ENCODE measurements at places on chromosomes 11 and 22. TPM values are rescaled to one million over a fixed set of nuclear protein-coding genes. Genes with fewer than 3 reads are reported as not detected.

GRCh38 chr11:36193721-36194120, 95.5 kb downstream of the COMMD9 start:
- DNase-seq = no peak

GRCh38 chr11:115996125-115996807, 492.1 kb upstream of the CADM1 start:
- no peak for DNase-seq

Gene OVCH2
- total RNA-seq = 9.4 TPM

DNA sequence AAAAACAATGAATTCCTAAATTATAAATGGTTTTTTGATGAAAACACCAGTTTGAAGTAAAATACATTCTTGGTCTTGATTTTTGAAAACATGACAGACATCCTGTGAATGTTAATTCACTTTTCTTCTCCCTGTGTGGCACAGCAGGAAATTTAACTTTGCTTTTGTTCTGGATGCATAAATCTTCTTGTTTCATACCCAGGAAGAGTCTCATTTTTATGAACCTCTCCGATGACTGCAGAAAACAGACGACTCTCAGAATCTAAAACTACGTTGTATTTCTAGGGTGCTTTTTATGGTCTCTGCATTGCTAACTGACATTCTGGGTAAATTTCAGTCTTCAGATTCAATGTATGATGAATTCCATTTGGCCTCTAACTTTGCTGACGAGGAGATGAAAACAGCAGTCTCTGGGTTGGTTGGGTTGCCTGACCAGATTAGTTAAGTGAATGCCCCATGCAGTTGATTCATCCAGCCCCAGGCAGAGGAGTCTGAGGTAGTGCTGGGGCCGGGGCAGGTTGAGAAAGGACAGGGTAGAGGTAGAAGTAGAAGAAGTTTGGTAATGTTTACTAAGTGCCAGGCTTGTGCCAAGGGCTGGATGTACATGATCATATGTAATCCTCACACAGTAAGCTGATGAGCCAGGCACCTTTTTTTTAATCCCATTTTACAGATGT, 20.1 kb downstream of the TCP11L1 start:
- DNase-seq = no peak

DNA sequence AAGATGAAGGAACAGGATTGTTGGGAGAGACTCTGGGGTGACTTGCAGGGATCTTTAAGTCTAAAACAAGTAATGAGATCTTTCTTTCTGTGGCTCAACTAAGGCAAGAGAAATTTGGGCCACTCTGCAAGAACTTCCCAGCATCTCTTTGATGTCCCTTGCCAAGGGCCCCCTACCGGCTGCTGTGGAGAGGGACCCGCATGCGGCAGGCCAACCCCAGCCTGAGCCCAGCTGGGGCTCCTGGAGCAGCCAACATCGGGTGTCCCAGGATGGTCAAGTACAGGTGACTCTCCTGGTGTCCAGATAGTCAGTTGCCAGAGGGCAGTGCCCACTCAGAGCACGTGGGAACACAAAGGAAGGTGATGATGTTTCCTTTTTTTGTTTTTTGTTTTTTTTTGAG, 363.2 kb downstream of the TBC1D22A start:
- no peak for DNase-seq

- DNase-seq = no peak
These were observed 22.4 kb downstream of the SIK2 start for GRCh38 chr11:111624608-111625007.

Gene NAALAD2
- 4.8 TPM for total RNA-seq

DNA sequence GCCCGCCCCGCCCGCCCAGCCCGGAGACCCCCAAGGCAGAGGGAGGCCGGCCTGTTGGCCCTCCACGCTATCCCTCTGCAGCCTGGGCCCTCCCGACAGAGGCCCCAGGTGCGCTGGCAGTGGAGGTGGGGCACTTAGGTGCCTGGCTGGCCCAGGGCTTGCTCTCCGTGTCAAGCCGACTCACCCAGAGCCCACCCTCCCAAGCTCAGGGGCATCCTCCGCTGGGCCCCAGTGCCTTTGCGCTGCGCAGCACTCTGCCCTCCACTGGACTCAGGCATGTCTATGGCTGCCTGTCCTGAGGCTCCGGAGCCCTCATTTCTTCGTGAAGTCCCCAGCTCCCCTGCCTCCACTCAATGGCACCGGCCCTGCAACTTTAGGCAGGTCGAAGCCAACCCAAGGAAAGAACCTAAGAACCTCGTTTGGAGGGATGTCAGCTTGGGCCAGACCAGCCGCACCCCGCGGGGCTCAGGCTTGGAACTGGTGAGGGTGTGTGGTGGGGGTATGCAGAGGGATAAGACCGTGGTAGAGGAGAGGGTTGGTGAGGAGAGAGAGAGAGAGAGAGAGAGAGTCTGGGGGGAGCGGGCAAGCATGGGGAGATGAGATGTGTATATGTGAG, 6.1 kb downstream of the SMIM45 start:
- DNase-seq = no peak

- no peak for DNase-seq
These were observed 120.4 kb upstream of the GRIA4 start for GRCh38 chr11:105489446-105489845.

Gene SCGB1C1
- not detected for total RNA-seq

Data from ureter (tissue), 1 donor.